Stimulated activated CD4-positive, alpha-beta T cell treated with anti-CD3 and anti-CD28 coated beads, TNF-alpha, amount 100 ng/mL, for 1 hour (primary cell): ENCODE measurements at places on chromosomes 2 and 18.

GRCh38 chr2:12313445-12314126 lies 403.1 kb upstream of the TRIB2 start:
- DNase-seq, result no peak

DNA sequence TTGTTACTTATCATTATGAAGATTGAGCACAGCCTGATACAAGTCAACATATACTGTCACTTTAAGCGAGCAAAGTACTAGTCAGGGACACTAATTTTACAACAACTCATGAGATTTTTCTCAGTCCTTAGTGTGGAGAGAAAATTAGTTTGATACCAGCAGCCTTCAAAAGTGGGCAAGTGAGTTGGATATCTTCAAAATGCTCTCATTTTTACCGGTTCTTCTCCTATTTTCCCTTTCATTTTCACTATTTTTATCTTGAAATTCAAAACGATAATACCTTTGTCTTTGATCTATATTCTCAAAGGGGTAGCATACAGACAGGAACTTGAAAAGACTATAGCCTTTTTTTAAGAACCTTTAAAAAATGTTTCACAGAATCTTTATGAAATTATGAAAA lies 52.0 kb upstream of the UBXN4 start:
- no peak for DNase-seq

DNA sequence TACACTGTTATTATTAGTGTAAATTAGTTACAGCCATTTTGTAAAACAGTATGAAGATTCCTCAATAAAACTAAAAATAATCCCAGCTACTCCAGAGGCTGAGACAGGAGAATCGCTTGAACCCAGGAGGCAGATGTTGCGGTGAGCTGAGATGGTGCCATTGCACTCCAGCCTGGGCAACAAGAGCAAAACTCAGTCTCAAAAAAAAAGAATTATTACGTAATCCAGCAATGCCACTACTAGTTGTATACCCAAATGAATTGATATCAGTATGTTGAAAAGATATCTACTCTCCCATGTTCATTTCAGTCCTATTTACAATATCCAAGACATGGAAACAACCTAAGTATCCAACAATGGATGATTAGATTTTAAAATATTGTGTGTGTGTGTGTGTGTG lies 313.6 kb downstream of the EPHA4 start:
- no peak for DNase-seq

DNA sequence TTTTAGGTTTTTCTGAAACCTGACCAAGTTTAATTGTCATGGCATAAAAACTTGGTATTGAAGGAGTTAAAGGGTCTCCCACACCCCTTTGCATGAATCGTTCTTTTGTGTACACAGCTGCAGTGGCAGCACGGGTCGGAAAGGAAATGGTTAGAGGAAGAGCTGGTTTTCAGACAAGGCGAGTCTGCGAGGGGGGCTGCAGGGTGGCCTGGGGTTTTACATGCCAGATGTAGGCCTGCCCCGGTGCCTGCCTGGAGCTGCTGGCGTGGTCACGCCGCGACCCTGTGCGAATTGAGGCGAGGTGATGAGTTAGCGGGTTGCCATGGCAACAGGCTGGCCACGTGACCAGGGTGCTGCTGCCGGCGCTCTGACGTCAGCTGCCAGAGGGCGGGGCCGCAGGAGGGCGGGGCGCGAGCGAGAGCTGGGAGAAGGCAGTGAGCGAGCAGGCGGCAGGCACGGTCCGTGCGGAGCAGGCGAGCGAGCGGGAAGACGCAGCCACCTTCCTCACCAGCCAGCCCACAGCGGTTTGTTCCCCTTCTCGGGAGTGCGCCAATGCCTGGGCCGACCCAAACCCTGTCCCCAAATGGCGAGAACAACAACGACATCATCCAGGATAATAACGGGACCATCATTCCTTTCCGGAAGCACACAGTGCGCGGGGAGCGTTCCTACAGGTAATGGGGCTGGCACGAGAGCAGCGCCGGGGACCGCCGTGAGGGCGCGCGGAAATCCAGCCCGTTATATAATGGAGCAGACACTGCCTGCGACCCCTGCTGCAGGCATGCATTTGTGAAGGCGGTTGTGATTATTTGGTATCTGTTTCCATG lies at the start of gene MAPRE2:
TSS of gene MAPRE2 (plus strand) at position 426 of the 827 bp plus-strand sequence. CDS start at position 553, 127 bp downstream.
- peak; percentile 100 for DNase-seq

GRCh38 chr2:202038471-202039277 lies 5.0 kb downstream of the FZD7 start:
- no peak for DNase-seq

- DNase-seq, result no peak
Observed at GRCh38 chr18:63868546-63868945, 19.0 kb upstream of the SERPINB2 start.

DNA sequence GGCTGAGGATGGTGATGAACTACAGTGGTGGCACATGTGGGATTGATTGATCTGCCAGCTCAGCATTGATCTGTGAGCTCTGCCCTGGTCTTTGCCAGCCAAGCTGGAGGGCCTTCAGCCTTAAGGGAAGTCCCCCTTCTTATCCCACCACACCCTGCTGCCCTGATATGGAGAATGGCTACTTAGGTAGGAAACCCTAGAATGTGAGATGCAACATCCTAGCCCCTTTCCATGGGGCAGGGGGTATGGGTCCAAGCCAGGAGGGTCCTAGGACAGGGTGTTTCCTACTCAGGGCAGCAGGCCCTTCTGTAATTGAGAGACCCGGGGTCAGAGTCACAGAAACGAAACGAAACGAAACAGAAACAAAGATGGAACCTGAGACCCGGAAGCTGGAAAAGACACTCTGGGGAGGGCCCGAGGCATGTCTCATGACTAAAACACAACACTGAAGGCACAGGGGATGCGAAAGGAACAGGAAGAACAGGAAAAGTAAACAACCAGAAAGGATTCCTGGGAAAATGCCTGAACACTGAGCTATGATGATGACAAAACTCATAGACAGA lies 16.9 kb upstream of the SULT1C2 start:
- no peak for DNase-seq

DNA sequence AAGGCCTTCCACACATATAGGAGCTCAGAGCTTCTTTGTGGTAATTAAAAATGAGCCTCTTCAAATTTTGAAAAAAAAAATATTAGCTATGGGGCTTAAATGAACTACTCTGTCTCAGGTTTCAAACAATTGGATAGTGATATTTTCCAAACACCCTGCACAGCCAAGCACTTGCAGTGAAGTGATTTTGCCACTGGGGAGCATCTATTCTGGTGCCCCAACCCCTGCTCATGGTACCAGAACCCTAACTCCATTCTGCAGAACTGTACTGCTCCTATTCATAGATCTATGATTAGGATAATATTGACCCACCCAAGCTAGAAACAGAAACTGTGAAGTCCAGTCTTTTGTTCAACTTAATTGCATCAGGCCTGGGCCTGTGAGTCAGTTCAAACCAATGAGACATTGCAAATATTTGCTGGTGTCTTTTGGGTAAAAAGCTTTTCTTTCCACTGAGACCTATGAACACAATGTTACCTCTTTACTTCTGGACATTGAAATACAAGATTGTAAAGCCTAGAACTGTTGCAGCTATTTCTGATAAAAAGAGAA lies 324.0 kb downstream of the GALNT13 start:
- DNase-seq, result no peak

GRCh38 chr2:191109888-191110287 lies 40.9 kb downstream of the STAT4 start:
- DNase-seq, result no peak

DNA sequence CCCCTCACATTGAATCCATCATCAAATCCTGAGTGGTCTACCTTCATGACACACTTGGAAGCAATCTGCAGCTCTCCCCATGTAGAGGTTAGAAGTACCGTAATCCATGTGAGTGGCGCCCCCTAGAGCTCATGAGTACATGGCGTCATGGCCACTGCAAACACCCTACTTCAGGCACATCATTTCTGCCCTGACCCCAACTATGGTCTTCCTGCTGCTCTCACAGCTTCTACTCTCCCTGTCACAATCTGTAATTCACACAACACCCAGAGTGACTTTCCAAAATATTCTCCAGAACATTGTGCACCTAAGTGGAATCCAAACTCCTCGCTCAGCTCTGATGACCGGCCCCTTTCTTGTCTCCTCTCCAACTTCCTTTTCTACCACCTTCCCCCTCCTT lies 141.9 kb downstream of the ANKRD44 start:
- DNase-seq, result peak; percentile 61

DNA sequence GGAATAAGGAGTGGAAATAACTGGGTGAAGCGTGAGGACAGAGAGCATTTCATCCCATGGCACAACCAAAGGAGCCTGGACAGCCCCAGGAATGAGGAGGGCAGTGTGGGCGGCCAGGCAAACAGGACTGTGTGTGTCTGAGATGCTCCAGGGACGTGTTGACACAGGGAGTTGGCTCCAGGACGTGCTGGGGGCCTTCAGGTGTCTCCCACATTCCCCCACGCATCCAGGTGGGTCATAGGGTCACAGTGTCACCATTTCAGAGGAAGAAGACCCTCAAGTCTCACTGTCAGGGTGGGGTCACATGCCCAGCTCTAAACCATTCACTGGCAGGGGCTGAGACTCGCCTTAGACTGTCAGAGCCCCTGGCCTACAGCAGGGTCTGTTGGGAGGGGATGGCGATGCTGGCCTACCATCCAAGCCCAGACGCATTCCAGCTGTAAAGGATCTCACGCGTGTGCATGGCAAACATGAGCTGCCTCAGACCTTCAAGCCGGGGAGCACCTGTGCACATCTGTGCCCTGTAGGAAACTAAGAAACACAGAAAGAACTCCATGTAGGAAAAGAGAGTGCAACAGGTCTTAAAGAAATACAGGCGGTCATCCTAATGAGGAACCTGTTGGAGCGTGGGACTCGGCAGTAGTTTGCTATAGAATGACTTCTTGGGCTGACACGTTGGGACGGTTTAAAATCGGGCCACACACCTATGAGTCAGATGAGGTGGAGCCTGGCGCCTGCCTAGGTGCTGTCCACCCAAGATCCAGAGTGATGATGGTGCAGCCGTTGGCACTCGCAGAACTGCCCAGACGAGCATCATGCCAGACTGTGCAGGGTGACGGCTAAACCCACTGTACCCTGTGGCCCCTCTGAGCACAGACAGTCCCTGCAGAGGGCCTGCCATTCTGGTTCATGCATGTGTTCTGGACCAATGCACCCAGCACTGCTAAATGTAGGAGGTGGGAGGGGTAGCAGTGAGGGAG lies 17.3 kb downstream of the PARD6G start:
- DNase-seq, result no peak

GRCh38 chr2:64448041-64448426 lies 5.9 kb upstream of the LGALSL start:
- DNase-seq, result no peak

DNA sequence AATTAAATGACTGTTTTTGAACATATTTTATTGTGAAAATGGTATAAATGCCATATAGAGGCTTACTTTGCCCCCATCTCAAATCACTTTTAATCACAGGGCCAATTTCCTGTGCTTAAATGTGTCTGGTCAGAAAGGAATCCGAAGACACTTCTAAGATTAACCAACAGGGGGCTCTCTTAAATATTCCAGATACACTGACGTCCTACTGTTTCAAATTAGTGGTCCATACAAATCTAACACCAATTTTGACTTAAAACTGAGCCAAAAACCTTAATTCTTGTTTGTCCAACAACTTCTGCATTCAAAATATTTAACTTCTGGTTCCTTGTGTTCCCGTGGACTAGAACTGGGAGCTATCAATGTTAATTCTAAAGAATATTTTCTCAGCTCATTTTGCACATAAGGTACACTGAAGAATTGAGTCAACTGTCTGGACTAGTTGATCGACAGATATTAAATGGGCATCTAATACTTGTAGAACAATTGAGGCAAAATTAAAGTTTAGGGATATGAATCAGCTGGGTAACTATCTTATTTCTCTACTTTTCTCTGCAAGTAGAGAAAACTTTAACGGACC lies 557.5 kb downstream of the ARHGAP15 start:
- DNase-seq, result no peak
